Activated CD4-positive, CD25-positive, alpha-beta regulatory T cell treated with anti-CD3 and anti-CD28 coated beads, Interleukin-2, amount 50 U/mL, for 72 hours (primary cell): ENCODE measurements at places on chromosomes 3 and 15.

- DNase-seq, result no peak
Observed at GRCh38 chr3:101976473-101976872, 127.2 kb downstream of the NFKBIZ start.

DNA sequence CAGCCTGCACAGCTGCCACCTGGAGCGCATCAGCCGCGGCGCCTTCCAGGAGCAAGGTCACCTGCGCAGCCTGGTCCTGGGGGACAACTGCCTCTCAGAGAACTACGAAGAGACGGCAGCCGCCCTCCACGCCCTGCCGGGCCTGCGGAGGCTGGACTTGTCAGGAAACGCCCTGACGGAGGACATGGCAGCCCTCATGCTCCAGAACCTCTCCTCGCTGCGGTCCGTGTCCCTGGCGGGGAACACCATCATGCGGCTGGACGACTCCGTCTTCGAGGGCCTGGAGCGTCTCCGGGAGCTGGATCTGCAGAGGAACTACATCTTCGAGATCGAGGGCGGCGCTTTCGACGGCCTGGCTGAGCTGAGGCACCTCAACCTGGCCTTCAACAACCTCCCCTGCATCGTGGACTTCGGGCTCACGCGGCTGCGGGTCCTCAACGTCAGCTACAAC lies 20.4 kb downstream of the NRROS start:
- DNase-seq, result no peak

- DNase-seq, result no peak
Observed at GRCh38 chr3:118842147-118842863, 192.3 kb downstream of the IGSF11 start.

GRCh38 chr3:161072751-161073150 lies 32.4 kb downstream of the B3GALNT1 start:
- no peak for DNase-seq

DNA sequence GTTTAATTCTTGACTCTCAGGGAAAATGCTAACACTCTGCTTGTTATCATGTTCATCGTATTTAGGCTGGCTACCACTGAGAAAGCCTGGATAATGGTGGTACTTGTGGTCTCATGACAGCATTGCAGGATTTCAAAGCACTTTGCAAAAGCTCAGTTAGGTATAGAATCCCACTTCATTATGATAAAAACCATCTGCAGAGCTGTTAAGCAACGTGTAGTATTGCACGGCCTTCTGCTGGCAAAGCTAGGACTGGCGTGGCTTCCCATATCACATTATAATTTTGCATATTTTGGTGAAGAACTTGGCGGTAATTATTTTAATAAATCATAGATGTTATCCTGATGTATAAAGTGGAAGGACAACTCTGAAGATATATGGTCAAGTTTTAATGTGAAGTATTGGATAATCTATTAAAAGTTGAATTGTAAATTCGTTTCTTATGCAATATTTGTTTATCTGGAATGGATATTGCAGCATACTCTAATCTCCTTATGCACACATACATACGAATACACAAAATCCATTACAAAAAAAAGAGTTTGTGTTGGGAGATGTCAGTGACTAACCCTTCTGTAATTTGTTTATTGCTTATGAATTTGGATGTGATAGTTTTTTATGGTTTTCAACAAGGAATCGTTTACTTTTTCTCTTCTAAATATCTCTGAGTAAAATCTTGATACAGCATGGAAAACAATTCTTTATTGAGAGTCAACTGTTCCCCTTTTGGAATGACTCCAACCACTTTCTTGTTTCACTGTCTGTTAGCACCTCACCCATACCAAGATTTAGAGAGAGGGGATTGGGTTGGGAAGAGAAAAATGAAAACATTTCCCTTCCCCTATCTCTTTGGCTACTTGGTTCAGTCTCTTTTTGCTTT lies 9.2 kb downstream of the RAB8B start:
- no peak for DNase-seq

GRCh38 chr3:11186318-11186692 lies 32.0 kb downstream of the HRH1 start:
- DNase-seq, result no peak

GRCh38 chr3:127462111-127462655 lies 128.3 kb downstream of the TPRA1 start:
- DNase-seq, result no peak

DNA sequence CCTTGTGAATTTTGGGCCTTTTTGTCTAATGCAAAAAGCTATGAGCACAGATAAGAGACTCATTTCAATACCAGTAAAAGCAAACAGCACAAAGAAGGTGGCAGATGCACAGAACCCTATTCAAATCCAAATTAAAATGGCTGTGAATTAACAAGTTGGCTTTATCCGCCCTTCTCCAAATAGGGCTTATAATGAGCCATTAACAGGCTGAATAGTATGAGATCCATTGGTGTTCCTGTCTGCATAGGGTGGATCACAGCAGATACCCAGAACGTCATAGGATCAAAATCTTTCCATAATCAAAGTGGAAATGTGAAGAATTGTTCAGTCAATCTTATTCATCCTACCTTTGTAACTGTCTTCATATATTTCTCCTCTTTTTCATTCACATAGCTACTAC lies 282.4 kb upstream of the UMPS start:
- no peak for DNase-seq

DNA sequence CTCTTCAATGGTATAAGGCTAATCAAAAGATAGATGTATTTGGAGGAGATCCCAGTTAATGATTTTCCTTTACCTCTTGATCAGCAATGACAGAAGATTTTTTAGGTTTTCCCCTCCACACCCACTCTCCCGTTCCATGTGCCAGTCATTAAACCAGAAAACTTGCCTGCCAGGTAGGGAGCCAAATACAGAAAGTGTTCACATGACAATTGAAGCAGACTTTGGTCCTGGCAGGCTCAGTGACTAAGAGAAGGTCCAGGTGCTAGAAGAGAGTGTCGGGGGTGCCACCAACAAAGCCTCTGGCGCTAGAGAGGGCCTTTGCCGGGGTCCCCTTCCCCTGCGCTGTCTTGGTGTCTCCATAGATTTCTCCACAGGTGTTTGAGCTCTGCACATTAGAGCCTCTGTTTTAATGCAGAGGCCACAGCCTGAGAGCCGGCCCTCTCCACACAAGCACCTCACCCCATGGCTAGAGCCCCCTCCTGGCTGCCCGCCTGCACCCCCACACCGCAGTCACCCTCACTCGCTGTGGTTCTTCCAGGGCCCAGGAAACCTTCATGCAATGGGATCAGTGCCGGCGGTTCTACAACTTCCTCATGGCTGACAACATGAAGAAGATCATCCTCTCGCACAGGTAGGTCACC lies 36.4 kb downstream of the RLBP1 start:
- DNase-seq, result no peak

GRCh38 chr15:68224546-68225250 lies 4.8 kb downstream of the CLN6 start:
- DNase-seq, result no peak

GRCh38 chr3:158260392-158260791 lies 150.5 kb downstream of the RSRC1 start:
- no peak for DNase-seq

DNA sequence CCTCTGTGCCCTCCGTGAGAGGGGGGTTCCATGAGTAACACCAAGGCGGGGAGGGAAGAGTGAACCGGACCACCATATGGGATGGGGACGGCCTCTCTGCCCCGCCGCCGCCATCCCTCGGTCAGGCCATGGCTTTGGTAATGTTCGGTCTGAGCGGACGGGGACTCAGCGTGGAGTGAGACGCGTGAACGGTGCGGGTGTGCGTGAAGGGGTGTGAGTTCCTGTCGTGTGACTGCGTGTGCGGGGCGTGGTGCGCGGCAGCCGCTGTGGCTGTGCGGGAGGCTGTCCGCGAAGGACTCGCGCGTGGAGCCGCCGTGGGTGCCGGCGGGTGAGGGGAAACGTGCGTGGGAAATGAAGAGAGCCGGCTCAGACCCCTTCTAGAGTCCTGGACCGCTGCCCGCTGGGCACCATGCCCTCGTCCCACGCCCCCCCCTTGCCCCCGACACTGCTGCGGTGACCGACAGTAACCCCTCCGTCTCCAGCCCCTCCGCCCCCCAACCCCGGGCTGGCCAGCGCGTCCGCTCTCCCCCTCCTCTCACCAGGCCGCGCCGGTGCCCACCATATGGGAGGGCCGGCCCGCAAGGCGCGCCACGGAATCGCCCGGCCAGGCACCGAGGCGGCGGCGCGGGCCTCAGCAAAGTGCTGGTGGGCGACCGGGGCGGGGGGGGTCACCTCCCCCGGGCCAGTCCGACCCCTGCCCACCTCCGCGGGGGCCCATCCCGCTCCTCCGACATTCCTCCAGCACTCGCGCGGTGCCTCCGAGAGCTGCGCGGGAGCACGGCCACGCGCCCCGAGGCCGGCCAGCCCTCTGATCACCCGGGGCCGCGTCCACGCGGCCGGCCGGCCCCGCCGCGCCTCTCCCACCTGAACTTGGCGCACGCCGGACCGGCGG lies 589 bp downstream of the KLF15 start:
- DNase-seq, result peak; percentile 40

- DNase-seq, result no peak
Observed at GRCh38 chr3:106210923-106211322, 342.1 kb upstream of the CBLB start.

GRCh38 chr3:10806006-10806405 lies 10.0 kb upstream of the SLC6A11 start:
- DNase-seq, result no peak

GRCh38 chr3:31917303-31918005 lies 63.6 kb downstream of the OSBPL10 start:
- no peak for DNase-seq
